D341Med (cell line): ENCODE measurements at places on chromosomes 5 and 9.
A peak's percentile ranks its signal among the peaks of the same experiment; 100 is the strongest.

DNA sequence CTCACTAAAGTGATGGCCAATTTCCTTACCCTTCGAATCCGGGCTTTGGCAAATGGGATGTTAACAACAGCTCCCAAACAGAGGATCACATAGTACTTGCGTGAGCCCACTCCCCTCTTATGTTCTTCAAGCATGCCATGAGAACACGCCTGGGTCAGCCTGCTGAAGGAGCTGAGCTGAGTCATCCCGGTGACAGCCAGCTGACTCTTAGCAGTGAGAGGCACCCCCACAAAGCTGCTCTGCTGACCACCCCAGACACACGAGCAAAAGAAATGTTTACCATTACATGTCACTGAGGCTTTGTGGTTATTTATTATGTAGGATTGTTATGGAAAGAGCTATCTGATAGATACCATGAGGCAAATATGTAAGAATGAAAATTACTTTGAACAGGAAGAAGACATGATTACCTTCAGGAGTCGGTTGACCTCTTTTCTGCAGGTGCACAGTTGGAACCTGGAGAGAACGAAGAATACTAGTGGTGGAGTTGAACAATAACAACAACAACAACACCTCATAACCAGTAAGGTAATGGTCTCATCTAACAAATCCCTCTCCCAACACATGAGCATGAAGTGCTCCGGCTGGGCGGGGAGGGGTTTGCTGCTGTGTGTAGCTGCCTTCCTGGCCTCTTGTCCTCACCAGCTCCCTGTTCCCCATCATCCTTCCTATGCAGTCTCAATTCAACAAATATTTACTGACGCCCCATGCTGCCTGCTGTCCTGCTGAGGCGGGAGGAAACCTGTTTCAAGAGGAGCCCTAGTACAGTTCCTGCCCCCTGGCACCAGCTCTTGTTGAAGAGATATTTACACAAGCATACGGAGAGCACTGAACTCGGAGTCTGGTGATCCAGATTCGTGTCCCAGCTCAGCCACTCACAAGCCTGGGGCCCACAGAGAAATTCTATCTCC, 69.4 kb upstream of the LHFPL2 start:
- DNase-seq: no peak

- DNase-seq: no peak
These were observed 274.7 kb downstream of the ELAVL2 start for GRCh38 chr9:23551311-23551721.

- DNase-seq: no peak
These were observed 38.1 kb upstream of the IL17B start for GRCh38 chr5:149416987-149417710.

GRCh38 chr5:169128679-169129078, 172.3 kb downstream of the SLIT3 start:
- DNase-seq: no peak

- DNase-seq: peak; percentile 83
These were observed 1.6 kb downstream of the DMRT2 start for GRCh38 chr9:1051584-1052275.

- DNase-seq: no peak
These were observed 92.6 kb downstream of the GLIS3 start for GRCh38 chr9:4207123-4207875.

DNA sequence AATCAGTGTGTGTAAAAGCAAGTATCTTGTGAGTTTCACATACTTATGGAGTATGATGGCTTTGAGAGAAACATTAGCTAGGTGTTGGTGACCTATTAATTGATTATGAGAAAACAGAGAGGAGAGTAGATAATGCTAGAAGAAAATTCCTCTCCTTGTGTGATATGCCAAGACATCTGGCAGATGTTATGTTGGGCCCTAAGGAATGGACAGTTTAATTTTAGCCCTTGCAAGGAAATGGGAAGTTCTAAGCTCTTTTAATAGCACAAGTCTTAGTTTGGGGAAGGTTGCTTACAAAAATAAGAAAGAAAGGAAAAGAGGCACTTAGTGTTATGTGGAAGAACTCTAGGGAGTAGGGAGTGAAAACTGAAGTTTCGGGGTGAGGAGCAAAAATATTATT, 5.1 kb downstream of the ZNF462 start:
- DNase-seq: no peak

DNA sequence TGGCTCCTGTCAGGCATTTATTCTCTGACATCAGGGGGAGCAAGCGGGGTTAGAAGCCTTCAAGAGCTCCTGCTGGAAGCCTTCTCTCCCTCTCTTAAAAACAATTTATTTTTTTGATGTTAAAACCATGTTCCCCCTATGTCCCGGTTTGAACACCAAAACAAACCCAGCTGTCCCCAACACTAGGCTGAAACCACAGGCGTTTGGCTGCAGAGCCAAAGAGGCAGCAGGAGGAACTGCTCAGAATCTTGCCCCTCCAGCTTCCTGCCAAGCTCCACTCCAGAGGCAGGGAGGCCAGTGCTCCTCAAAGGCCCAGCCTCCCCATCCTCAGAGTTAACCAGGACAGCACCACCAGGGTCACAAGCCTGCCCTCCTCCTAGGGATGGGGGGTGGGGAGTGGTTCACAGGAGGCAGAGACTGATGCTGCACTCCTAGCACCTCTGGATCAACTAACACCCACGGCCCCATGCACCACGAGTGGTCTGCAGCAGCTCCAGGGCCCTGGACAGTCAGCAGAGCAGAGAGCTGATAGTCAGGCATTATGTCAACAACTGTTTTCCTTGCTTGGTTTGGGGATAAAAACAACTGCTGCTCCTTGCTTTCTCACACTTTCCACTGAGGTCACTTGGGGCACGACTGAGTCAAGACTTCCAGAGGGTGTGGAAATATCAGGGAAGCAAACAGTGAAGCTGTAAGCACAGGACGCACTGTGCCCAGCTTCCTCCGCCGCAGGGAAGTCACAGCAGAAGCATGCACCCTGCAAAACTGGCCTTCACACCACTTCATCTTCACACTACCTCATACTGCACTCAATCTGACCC, 96.5 kb upstream of the ADRA1B start:
- DNase-seq: no peak

GRCh38 chr9:129323999-129324553, 146.0 kb upstream of the IER5L start:
- DNase-seq: no peak

- no peak for DNase-seq
These were observed 19.1 kb downstream of the PTGS1 start for GRCh38 chr9:122389799-122390481.

- DNase-seq: no peak
These were observed 412.4 kb upstream of the ZNF462 start for GRCh38 chr9:106450549-106450948.

DNA sequence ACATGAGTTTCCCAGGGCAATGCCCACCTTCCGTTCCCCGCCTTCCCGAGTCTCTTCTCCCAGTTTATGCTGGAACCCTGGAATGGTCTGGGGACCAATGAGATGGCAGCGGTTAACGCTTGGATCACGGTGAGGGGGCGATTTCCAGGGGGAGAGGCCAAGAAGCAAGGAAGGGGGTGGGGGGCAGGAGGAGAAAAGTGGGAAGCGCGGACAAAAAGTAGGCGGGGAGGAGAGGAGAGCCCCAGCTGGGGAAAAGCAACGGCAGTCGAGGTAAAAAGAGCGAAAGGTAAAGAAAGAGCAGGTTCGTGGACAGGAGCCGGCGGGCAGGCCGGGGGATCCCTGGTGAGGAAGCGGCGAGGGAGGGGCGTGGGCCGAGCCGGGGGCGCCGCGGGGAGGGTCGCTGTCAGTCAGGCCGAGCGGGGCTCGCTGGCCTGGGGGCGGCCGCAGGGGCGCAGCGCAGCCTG, 508 bp upstream of the SNCAIP start:
- DNase-seq: no peak

DNA sequence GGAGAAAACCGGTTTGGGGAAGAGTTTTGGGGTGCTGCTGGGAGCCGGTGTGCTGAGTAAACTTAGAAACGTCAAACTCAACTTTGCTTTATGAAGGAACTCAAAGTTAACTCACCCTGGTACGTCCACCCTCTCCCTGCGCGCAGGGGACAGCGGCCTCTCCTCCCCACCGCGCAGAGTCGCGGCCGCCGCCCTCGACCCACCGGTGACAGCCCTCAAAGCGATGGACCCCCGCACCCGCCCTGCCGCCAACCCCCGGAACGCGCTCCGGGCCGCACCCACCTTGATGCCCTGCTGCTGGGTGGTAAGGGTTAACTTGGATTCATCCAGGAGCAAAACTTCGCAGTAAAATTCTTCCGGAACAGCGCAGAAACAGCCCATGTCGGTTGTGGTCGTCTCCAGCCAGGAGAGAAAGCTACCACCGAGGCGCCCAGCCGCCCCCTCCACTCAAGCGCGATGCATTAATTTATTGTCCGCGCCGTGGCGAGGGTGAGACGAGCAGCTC, 366 bp downstream of the EPB41L4A start:
- DNase-seq: peak; percentile 18

DNA sequence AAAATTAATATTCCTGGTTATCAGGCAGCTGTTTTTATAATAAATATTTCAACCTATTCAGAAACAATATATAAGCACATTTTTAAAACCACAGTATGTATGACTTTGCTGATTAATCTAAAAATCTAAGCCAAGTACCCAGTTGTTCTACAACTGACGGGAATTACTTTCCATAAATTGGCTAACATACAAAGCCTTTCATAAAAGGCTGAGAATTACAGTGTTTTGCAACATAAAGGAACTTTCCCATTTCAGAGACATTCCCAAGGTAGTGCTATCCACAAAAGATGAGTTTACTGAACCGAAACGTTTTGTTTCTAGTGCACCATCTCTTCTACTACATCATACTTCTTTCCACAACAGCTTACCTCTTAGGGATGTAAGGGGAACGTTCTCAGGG, 7.2 kb downstream of the RNF145 start:
- DNase-seq: no peak

- DNase-seq: no peak
These were observed 59.0 kb downstream of the TLE4 start for GRCh38 chr9:79630521-79631403.

DNA sequence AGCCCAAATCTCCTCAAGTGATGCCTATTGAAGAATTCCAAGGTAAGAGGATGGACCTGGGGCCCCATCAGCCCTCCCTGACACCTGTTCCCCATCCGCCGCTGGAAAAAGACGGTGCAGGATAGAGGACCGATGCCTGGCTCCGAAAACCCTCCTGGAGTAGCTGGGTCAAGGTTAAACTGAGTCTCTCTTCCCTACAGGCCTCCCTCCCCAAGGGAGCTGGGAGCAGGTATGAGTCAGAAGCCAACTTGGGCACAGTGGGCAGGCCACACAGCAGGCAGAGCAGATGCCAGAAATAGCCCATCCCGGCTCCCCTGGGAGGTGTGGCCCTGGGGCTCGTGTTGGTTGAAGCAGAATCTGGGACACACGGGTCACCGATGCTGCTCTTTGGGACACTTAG, 75.6 kb downstream of the NTNG2 start:
- DNase-seq: no peak

DNA sequence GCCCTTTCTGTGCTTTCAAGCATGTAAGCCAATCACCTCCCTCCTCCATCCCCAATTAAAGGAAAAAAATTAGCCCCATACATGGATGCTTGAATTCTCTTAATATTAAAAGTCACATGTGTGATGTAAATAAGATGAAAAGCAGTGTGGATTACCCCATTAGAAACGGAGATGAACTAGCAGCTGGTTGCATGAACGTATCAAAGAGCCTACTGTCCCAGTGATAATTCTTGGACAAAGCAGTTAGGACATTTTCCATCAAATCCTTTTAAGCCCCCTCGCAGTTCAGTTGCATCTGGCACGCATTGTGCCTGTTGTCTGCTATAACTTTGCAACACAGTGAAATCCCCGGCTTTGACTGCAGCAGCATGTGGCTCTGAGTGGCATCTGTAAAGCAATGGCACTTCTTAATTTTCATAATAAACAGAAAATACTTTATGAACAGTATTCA, 285.6 kb downstream of the FBXL7 start:
- DNase-seq: no peak

GRCh38 chr5:9932770-9933169, 302.6 kb upstream of the TAS2R1 start:
- no peak for DNase-seq

- DNase-seq: no peak
These were observed 388.2 kb downstream of the PRR16 start for GRCh38 chr5:120852222-120852860.

DNA sequence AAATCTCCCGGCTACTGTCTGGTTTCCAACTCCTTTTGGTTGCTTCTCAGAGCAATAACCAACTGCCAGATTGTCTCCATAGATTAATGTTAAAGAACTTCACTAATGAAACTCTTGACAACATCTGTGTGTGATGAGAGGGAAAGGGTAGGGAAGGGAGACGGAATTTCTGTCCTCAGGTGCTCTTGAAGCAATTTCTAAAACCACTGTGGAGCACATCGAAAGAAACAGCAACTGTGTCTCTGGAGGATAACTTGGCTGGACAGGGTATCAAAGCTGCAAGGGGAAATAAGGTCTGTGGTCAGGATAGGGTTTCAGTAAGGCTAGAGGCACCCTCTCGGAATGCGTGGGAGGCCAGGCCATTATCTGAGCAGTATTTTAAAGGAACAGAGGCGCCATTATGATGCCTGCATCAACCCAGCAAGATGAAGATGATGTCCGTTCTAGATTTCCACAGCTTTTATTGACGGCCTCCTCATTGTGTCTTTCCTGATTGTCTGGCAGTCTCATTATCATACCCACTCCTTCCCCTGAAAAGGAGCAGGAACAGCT, 76.6 kb downstream of the RORB start:
- DNase-seq: no peak

DNA sequence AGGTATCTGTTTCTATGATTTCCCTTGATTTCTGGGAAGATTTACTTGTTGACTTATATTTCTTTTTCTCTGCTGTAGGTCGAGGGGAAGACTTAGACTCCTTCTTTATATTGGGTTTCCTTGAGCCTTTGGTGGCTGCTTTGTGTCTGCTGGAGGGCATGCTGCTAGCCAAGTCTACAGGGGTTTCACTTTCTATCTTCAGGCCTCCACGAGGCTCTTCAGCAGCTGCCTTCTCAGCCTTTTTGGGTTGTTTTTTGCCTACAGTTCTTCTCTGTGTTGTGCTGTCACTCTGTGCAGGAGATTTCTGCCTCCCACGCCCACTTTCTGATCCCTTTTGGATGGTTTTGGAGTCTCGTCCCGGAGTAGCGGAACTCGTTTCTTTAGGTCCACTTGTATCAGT, 23.2 kb downstream of the LEAP2 start:
- no peak for DNase-seq

DNA sequence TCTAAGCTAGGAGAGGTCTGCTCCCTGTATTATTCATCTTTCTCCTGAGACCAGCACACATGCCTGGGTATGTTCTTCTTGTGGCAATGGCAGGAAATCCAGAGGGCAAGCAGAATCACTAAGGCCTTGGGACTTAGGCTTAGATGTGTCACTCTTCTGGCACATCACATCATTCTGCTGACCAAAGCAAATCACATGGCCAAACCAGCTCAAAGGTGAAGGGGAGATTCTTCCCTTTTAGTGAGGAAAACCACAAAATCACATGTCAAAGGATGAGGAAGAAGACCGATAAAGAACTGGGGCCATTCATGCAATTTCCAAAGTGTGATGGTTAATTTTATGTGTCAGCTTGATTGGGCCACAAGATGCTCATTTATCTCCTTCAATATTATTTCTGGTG, 5.7 kb upstream of the AGGF1 start:
- DNase-seq: no peak

GRCh38 chr9:110192531-110193261, 15.3 kb downstream of the C9orf152 start:
- no peak for DNase-seq
